Activated T-cell treated with anti-CD3 and anti-CD28 coated beads, Interleukin-2, amount 50 U/mL, for 72 hours (primary cell): ENCODE measurements at places on chromosomes 2 and 18. TPM values are rescaled to one million over a fixed set of nuclear protein-coding genes. Genes with fewer than 3 reads are reported as not detected.

SLC4A5 gene
- 4.4 TPM for total RNA-seq

SLC35G4 gene
- not detected for total RNA-seq

- DNase-seq: no peak
Measured at GRCh38 chr2:219969508-219969907, 342.1 kb downstream of the SLC4A3 start.

DNA sequence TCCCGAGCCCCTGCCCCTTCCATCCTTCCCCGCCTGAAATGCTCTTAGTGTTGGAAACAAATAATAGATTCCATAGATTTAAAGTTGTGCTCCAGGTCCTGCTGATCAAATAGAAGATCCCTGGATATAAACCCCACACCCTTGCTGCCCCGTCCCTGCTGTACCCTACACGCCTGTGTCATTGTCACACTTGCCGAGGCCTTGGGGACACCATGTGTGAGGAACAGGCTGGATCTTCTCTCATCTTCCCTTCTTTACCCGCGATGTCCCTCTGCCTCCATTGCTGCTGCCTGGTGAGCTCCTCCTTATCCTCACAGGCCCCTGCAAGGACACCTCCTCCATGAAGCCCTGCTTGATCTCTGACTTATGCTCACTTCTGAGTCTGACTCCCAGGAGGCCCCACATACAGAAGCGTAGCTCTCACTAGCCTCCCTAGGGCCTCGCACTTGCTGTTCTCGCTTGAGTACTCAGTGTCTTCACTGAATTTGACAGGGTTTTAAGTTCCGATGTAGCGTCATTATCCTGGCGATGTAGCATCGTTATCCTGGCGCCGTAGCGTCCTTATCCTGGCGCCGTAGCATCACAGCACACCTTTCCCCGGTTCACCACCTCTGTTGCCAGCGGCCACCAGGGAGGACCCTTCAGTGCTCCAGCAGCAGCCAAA lies 221.9 kb downstream of the NDUFA10 start:
- DNase-seq: no peak

DNA sequence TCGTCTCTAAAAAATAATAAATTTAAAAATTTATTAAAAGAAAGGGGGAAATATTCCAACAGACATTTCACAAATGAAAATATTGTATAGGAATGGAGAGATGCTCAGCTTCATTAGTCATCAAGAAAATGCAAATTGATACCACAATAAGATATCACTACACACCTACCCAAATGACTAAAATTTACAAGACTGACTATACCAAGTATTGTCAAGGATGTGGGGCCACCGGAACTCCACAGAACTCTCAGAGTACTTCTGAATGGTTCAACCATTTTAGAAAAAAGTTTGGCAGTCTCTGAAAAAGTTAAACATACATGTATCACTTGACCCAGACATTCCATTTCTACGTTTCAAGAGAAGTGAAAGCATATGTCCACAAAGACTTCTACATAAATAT lies 163.4 kb downstream of the EHBP1 start:
- peak; percentile 18 for DNase-seq

DNA sequence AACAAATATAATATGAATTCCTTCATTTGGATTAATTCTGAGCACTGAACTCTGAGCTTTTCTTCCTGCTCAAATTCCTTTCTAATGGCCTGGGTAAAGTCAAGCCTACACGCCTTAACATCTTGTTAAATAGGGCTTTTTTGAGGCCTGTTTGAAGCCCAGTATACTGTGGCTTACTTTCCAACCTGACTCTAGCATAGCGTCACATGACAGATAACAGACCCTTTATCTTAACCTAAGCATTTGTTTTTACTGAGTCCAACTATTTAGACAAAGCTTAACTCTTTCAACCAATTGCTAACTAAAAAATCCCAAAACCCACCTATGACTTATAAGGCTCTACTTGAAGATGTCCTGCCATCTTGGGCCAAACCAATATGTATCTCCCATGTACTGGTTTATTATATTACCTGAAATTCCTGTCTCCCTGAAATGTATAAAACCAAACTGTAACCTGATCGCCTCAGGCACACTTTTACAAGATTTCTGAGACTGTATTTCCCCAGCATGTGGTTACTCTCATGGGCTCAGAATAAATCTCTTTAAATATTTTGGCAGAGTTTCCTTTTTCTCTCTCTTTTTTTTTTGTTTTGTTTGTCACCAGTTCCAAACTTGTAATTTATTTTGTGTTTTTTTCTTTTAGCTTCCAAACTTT lies 271.1 kb upstream of the VWC2L start:
- DNase-seq: no peak

DNA sequence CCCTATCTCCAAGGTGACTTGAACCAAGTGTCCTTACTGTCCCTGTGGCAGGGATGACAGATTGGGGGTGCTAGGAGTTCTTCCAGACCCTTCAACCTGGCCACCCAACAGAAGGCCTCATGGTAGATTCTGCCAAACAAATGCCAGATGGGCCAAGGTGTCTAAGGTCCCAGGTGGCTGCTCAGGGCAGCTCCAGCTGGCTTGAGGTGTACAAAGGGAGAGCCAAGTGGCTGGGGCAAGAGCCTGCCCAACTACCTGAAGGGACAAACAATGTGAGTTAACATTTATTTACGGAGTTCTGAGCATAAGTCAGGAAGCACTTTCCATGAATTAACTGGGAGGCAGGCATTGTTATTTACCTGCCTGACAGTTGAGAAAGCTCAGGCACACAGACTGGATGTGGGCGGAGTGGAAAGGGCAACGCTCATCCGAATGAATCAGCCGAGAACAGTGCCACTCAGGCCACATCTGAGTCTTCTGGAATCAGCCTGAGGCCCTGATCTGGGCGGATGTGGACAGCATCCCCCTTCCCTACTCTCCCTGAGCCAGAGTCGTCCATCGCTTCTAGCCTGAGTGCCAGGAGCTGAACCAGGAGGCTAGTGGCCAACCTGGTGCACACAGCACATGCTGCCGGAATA lies 4.4 kb upstream of the KCNIP3 start:
- no peak for DNase-seq

- no peak for DNase-seq
Measured at GRCh38 chr2:20168048-20168726, 56.7 kb downstream of the SDC1 start.
